ENCODE measurements at places on chromosomes 7 and 10. TPM values are rescaled to one million over a fixed set of nuclear protein-coding genes. Genes with fewer than 3 reads are reported as not detected.

CH25H gene
- total RNA-seq = 11.0 TPM

EGR2 gene
- total RNA-seq = 3.5 TPM

FHIP2A gene
- 27.2 TPM for total RNA-seq

PDIA4 gene
- 67.8 TPM for total RNA-seq

LGI1 gene
- not detected for total RNA-seq

GPR158 gene
- total RNA-seq = 0.09 TPM

GIMAP5 gene
- 28.0 TPM for total RNA-seq

ACTL6B gene
- not detected for total RNA-seq

GATA3 gene
- total RNA-seq = 0.91 TPM

CLEC5A gene
- 11.6 TPM for total RNA-seq

LIPF gene
- total RNA-seq = not detected
